Right ventricle myocardium inferior (tissue), 1 donor: ENCODE measurements at places on chromosomes 7 and 10.

- no peak for DNase-seq
Observed at GRCh38 chr10:70656489-70656888, 15.8 kb upstream of the ADAMTS14 start.

DNA sequence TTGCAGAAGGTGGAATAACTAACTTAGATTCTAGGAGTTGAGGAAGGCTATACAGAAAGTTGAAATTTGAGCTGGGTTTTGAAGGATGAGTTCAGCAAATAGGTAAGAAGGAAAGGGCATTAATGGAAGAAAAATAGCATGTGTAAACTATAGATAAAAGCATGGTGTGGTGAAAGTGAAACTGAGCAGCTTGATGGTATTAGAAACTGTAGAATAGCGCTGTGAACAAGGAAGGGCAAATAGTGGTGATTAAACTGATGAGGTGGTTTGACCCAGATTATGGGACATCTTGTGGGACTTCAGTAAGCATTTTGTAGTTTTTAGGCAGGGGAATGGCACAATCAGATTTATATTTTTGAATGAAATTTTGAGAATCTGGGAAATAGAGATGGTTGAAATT lies 90.5 kb downstream of the EXOC6 start:
- DNase-seq = no peak

DNA sequence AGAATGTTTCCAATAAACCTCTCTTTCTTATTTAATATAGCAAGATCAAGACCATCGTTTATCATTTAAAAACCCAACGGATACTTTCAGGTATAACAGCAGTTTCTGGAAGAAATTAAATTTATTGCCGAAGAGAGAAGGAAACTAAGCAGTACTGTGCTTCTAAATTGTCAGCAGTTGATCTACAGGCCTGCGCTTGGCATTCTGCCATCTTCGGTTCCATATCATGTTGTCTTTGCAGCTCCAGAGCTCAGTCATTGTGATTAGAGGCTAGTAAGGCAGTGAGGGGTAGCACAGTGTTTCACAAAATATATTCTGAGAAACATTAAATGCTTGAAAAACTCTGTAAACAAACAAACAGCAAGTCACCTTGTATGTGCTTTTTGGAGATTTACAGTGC lies 301.3 kb downstream of the REEP3 start:
- no peak for DNase-seq

DNA sequence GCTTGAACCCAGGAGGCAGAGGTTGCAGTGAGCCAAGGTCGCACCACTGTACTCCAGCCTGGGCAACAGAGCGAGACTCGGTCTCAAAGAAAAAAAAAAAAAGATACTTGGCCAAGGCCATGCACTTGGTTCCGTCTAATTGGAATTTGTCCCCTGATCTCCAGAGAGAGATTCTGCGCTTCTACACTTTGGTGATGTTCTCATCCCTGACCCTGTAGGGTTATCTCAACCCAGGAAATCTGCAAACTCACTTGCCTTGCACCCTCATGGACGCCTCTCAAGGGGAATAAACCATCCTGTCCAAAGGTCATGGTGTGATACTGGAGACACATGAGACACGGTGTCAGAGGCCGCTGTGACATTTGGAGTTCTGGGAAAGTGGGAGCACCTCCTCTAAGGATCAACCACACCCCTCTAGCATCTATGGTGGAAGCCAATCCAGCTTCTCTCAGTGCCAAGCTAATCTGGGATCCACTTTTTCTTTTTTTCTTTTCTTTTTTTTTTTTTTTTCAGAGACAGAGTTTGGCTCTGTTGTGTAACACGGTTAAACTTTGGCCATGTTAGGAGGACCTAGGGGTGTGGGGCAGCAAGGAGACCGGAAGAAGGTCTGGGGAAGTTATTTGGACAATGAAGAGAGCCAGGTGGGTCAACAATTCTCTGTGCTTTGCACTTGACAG lies 7.8 kb upstream of the POR start:
- DNase-seq = no peak

- no peak for DNase-seq
Observed at GRCh38 chr7:127251036-127251464, 1.7 kb downstream of the GRM8 start.

GRCh38 chr7:97752215-97752614 lies 20.3 kb downstream of the TAC1 start:
- no peak for DNase-seq

GRCh38 chr10:87852089-87852488 lies 11.2 kb downstream of the KLLN start:
- no peak for DNase-seq

DNA sequence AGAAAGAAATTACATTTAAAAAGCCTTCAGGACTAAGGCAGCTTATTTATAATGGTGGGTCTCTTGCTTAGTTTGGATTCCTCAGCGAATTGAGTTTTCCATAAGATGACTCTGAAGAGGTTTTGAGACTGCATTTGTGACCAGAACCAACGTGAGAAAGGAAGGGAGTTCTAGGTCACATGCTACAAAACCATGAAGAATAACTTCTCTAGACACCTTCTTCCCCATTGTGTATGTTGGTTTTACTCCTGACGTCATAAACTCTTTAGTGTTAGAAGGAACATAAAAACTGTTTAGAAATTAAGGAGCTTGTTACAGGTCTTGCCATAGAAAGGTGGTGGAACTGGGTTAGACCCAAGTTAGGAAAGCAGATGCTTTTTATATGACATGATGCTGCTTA lies 11.1 kb downstream of the PTPN12 start:
- DNase-seq = no peak

DNA sequence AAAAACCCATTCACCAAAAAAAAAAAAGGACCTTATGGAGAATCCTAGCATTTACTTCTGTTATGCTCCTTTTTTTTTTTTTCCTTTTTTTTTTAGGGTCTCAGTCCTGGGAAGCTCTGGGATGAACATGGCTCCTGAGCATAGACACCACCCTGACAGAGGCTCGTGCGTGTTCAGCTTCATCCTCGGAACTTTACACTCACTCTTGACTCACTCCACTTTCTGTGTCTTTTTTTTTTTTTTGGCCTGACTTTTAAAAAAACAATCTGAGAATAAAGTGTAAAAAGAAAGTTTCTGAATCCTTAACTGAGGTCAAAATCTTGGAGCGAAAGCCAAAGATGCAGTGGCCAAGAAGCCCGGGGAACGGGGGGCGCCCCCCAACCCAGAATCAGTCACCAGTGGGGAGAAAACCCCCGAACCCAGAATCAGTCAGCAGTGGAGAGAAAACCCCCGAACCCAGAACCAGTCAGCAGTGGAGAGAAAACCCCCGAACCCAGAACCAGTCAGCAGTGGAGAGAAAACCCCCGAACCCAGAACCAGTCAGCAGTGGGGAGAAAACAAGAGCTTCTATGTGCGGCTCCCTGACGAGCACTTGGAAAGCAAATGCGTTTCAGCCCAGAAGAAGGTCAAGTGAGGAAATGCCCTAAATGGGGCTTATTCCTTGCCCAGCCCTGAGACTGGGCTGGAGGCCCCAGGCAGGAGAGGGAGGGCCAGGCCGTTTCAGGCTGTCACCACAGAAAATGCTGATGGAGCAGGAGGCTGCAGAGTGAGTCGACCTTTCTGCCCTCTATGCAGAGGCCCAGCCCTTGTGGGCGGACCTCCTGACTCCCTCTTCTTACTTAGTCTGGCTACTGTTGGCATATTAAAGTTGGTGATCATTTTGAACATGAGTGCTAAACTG lies 19.0 kb upstream of the PFKP start:
- no peak for DNase-seq

GRCh38 chr10:3424111-3424851 lies 251.7 kb upstream of the PITRM1 start:
- DNase-seq = no peak

- no peak for DNase-seq
Observed at GRCh38 chr10:74869635-74870034, 43.2 kb downstream of the KAT6B start.

DNA sequence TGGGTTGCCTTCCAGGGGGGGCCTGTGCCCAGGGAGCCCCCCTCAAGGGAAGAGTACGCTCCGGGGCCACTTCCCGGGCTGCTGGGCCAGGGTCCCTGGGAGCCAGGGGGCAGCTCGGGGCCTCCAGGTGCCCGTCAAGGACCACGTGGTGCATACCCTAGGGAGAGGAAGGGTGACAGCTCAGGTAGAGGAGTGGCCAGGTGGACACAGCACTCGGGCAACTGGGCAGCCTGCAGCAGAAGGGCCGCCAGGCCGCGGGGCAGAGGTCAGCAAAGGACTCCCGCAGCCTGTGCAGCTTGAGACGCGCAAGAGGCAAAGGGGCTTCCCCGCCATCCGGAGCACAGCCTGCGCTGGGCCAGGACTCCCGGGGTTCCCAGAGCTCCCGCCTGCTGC lies 26.4 kb downstream of the AP5Z1 start:
- no peak for DNase-seq

GRCh38 chr7:157930926-157931466 lies 594.2 kb downstream of the DNAJB6 start:
- no peak for DNase-seq

- DNase-seq = no peak
Observed at GRCh38 chr10:6239213-6239991, 36.7 kb downstream of the PFKFB3 start.

GRCh38 chr10:104351919-104352318 lies 1.7 kb upstream of the CFAP58 start:
- DNase-seq = no peak

DNA sequence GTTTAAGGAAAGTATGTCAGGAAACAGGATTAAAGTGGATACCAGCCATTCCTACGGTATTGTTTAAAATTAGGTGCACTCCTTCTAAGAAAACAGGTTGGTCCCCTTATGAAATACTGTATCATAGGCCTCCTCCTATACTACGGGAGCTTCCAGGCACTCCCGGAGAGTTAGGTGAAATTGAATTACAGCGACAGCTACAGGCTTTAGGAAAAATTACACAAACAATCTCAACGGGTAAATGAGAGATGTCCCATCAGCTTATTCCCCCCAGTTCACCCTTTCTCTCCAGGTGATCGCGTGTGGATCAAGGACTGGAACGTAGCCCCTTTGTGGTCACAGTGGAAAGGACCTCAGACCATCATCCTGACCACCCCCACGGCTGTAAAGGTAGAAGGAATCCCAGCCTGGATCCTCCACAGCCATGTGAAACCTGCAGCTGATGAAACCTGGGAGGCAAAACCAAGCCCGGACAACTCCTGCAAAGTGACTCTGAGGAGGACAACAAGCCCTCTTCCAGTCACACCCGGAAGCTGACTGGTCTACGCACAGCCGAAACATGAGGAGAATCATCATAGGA lies 25.1 kb upstream of the GHITM start:
- DNase-seq = no peak

DNA sequence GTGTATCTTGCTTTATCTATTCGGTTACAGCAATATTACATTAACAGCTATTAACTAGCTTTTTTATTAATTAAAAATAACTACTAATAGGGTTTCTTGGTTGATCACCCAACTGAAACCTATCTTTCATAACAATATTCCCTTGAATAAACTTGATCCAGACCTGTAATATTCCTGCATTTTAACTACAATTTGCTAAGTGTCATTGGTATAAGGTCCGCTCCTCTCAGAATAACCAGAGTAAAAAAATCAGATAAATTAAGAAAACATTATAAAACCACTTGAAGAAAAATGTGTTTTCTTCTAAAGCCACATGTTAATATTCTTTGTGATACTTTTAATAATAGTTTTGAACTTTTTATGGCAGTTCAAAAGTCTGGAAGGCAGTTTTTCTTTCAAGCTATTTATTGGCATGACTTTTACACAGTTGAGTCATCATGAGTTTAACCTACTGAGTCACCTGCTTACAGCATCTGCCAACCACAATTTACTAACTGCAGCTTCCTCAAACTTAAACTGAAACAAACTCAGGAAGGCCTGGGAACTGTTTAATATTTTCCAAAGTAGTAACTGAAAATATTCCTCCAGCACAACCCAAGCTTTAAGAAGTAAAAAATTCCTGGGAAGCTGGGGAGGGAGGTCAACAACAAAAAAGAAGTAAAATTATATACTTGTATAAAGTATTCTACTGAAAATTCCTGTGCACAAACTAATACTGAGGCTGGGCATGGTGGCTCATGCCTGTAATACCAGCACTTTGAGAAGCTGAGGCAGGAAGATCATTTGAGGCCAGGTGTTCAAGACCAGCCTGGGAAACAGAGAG lies 103.2 kb downstream of the NRBF2 start:
- no peak for DNase-seq

GRCh38 chr7:124192885-124193284 lies 160.0 kb upstream of the TMEM229A start:
- DNase-seq = no peak
